AG04449 (cell line): ENCODE measurements at places on chromosomes 6 and 20.

- DNase-seq, result no peak
Measured at GRCh38 chr6:150435832-150436231, 67.0 kb downstream of the IYD start.

GRCh38 chr6:144729502-144729901 lies 444.4 kb downstream of the UTRN start:
- no peak for DNase-seq

GRCh38 chr6:51618563-51618962 lies 468.9 kb downstream of the PKHD1 start:
- DNase-seq, result no peak

GRCh38 chr20:1944345-1945091 lies 49.3 kb downstream of the SIRPA start:
- DNase-seq, result no peak

DNA sequence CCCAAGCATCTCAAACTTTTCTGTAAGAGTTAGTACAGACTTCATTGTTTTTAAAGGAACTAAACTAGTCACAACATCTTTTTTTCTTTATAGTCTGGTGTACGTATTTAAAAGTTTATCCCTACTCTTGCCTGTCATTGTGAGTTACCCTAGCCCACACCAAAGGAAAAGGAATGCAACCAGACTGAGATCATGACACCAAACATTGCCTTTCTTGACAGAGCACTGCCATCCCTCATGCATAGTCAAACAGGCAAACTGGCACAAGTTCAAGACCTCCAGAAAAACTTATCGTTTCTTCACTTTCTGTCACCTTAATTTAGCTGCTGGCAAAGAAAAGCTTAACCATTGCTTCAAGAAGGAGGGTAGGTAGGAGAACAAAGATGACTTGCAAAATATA lies 448.4 kb upstream of the MANEA start:
- no peak for DNase-seq

DNA sequence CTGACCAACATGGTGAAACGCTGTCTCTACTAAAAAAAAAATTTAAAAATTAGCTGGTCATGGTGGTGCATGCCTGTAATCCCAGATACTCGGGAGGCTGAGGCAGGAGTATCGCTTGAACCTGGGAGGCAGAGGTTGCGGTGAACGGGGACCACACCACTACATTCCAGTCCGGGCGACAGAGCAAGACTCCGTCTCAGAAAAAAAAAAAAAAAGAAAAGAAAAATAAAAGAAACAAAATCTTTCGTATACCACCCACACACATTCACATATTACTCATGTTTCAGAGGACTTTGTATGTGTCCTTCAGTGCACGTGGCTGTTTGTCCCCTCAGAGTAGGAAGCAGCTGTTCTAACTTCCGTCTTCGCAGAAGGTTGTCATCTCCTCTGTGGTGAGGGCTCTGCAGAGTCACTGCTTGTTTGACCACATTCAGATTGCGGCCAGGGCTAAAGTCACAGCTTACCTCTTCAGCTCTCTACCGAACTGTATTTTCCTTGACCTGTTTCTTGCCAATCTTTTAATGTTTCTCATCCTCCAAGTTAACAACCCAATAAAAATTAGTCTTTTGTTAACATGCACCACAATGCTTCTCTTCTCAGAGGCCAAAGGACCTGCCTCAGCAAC lies 36.6 kb upstream of the HIVEP1 start:
- DNase-seq, result no peak

- no peak for DNase-seq
Measured at GRCh38 chr20:25496165-25496967, 88.9 kb downstream of the GINS1 start.

DNA sequence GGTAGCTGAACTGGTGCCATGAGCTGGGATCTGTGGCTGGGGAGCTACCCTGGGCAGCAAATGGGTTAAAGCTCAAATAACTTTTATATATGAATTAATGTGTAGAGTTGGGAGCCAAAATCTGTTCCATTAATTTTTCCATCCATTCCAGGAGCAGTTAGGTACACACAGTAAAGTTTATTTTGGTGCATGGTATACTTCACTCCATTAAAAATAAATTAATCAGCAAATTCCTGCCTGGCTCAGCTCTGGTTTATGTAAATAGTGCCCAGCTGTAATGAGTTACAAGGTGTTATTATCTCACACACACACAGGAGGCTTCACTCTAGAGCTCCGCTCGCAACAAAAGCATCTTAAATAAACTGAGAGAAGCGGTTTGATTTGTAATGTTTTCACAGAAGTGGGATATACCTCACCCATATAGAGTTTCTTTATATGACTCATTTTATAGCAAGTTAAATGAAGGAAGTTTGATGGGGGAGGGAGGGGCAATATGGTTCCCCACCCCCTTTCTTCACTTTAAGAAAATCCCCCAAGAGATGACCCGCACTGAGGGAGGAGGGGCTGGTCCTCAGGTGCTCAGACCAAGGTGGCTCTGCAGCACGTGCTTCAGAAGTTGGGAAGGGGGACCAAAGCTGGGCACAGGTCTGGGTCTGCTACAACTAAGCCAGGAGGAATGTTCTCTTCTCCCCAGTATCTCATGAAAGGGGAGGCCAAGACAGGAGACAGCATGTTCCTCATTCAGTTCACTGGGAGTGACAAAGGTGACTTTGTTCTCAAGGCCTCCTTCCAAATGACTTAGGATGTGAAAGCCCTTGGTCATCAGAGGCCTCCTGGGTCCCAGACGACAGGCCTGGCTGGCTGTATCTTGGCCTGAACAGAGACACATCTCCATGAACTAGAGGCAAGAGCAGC lies 10.5 kb upstream of the FAM83C start:
- DNase-seq, result no peak

- DNase-seq, result no peak
Measured at GRCh38 chr20:33005132-33005566, 916 bp upstream of the SUN5 start.

DNA sequence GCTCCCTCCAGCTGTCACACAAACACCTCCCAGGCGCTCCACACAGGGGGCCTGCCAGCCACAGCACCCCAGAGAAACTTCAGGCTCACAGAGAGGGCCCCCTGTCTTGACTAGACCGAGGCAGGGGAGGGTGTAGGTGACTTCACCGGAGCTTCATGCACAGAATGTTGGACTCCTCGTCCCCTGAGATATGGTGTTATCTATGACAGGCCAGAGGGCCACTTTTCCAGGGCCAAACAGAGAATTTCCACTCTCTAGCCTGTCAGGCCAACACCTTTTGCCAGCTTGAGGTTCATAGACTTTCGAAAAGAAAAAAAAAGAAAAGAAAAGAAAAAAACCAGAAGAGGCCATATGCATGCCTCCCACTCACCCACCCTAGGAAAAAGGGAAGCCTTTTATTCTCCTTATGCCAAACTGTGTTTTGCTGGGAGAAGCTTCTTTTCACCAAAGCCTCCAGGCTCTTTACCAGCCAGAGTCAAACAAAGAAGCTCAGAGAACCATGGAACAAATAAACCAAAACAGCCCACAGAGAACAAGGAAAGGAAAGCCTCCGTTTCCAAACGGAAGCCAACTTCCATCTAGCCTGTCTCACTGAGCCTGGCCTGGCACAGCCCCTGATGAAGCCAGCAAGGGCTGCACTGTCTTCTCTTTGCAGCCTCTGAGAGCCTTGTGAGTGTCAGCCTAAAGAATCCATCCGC lies 313.2 kb upstream of the JARID2 start:
- DNase-seq, result no peak

GRCh38 chr6:19833947-19834346 lies 3.2 kb upstream of the ID4 start:
- no peak for DNase-seq

- no peak for DNase-seq
Measured at GRCh38 chr6:150297327-150298029, 71.3 kb upstream of the IYD start.

DNA sequence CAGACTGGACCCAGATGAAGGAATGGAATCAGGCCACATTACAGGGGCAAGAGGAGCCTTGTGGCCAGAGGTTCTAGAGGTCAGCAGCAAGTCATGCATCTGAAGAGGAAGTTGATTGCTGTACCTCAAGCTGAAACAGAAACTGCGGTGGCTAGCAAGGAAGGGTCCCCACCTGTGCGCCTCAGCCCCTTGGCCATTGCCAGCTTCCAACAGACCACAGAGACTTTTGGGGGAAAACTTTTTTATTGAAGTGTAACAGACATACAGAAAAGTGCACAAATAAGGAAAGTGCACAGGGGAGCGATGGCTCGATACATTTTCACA lies 26.8 kb upstream of the SLC9A8 start:
- DNase-seq, result no peak

- no peak for DNase-seq
Measured at GRCh38 chr20:46580613-46581205, 30.3 kb upstream of the OCSTAMP start.

GRCh38 chr6:164695896-164696295 lies 613.5 kb downstream of the C6orf118 start:
- no peak for DNase-seq

DNA sequence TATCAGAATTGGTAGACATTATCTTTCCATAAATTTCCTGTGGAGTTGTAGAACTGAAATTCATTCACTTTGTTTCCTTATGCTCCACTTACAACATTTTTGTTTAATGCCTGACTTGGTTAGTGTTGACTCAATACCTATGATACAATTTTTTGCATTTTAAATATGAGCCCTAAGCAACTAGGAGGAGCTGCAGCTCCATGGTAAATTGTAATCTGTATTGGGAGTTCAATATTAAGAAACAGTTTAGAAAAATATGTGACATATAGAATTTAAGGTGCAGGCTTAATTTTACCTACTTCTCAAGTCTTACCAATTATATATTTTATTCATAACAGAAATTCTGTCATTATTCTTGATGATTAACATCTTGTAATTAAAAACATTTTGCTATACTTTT lies 868.3 kb downstream of the EYS start:
- no peak for DNase-seq

DNA sequence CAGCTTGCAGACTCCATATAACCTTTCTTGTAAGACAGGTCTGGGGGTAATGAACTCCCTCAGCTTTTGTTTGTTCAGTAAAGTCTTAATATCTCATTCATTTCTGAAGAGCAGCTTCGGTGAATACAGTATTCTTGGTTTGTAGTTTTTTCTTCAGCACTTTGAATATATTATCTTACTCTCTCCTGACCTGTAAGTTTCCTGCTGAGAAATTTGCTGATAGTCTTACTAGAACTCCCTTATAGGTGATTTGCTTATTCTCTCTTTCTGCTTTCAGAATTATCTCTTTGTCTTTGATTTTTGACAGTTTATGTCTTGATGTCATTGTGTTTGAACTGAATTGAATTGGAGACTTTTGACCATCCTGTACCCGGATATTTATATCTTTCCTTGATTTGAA lies 35.3 kb upstream of the SLC22A3 start:
- no peak for DNase-seq

DNA sequence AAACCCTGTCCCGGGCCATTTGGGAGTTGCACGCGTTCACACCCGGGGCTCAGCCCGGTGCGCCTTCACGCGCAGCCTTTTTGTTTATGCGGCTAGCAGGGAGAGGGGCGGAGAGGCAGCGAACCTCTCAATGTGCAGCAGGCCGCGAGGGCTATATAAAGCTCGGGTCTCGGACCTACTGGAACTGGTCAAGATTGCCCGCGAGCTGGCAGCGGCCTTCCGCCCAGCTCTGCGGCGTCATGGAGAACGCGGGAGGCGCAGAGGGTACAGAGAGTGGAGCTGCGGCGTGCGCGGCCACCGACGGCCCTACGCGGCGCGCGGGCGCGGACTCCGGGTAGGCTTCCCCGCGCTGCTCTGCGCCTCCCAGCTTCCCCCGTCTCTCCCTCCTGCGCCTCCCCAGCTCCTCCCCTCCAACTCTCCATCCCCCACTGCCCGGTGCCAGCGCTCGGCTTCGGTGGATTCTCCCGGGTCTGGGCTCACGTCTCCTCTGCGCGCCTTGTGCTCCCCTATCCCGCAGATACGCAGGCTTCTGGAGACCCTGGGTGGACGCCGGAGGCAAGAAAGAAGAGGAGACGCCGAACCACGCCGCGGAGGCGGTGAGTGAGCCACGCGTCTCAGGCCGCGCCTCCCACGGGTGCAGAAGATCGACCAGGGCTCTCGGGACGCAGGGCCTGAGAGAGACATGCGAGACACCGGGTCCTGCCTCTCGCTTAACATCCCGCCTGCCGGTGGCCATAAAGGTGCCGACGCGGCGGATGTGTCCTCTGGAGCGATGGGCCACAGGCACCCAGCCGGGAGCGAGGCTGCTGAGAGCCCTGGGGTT lies at the start of gene RIPPLY2:
Gene RIPPLY2 (plus strand): TSS at position 183 of the 823 bp plus-strand sequence. CDS start 57 bp downstream, at position 240.
- no peak for DNase-seq

DNA sequence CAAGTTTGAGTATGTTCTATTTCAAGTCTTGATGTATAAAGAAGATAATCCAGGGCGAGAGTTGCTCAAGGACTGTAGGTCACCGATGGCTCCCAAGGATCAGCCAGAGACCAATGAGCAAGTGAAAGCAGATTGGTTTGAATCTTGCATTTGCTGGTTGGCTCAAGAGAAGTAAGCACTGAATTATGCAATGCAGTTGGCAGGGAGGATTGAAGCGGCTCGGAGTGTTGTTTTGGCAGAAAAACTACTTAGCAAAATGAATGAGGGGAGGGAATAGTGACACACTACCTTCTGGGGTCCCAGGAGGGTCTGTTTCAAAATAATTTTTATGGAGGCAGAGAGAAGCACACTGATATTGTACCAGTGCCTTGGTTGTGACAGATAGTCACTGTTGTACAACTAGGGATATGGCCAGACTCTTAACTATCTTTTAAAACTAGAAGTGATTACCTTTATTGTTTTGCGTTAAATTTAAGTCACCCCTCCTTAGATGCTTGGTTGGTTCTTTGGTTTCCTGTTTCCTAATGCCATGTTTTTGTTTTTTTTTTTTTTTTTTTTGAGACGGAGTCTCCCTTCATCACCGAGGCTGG lies 15.7 kb downstream of the SASH1 start:
- DNase-seq, result no peak

- DNase-seq, result no peak
Measured at GRCh38 chr6:163945808-163946207, 531.3 kb downstream of the QKI start.

DNA sequence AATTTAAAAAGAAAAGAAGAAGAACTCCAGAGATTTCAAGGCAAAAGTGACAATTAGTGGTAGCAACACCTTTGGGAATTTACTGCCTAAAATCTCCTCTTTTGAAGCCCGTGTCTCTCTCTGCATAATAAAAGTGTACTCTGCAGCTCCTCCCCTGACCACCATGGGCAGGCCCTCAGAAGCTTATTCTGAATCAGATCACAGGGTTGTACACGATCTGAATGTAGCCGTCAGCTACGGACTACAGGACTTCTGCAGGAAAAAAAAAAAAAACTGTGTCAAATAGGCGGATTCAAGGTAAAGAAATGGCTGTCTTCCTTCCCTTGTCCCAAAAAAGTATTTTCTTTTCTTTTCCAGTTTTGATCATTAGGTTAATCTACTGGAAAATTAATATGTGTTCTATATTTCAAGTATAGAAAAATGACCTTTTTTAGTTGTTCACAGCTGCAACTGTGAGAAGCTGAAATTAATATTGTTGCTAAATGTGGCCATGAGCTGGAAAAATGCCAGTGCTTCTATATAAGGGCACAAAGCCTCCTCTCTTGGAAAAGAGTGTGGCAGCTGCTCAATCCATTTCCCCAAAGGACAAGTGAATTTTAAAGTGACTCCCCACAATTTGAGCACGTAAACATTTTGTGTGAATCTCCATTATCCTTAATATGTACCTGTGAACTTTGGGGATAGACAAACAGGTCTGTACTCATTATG lies 397.4 kb downstream of the C6orf118 start:
- DNase-seq, result no peak
